ENCODE measurements at places on chromosomes 2 and 18. TPM values are rescaled to one million over a fixed set of nuclear protein-coding genes. Genes with fewer than 3 reads are reported as not detected.

The SERPINB4 gene
- total RNA-seq = not detected

The CREG2 gene
- total RNA-seq = 9.9 TPM

The ABCG8 gene
- total RNA-seq = not detected

The SOS1 gene
- 12.8 TPM for total RNA-seq

The SLC4A3 gene
- total RNA-seq = 3.7 TPM

The ATP8B1 gene
- total RNA-seq = 9.0 TPM

The PPP1R1C gene
- total RNA-seq = 0.90 TPM

The ASB18 gene
- total RNA-seq = not detected

The GAD1 gene
- total RNA-seq = 0.59 TPM

The SLC9A4 gene
- total RNA-seq = not detected

The CNDP1 gene
- total RNA-seq = not detected

The NDC80 gene
- 17.2 TPM for total RNA-seq

The ERFE gene
- 9.1 TPM for total RNA-seq

The FOXD4L1 gene
- total RNA-seq = 0.37 TPM

The EHD3 gene
- 8.3 TPM for total RNA-seq

The TTL gene
- total RNA-seq = 29.5 TPM

The DSG1 gene
- not detected for total RNA-seq

The SPC25 gene
- 20.1 TPM for total RNA-seq

The COL3A1 gene
- total RNA-seq = 0.28 TPM

The KIF5C gene
- 0.32 TPM for total RNA-seq

The ALPI gene
- not detected for total RNA-seq

The FBXO41 gene
- 3.9 TPM for total RNA-seq

The PLCL1 gene
- not detected for total RNA-seq

The LRRC30 gene
- not detected for total RNA-seq

The ALPG gene
- 0.22 TPM for total RNA-seq

The RABL2A gene
- total RNA-seq = 8.5 TPM

The SPDYA gene
- 0.14 TPM for total RNA-seq
